ENCODE measurements at places on chromosomes 1 and 21. TPM values are rescaled to one million over a fixed set of nuclear protein-coding genes. Genes with fewer than 3 reads are reported as not detected.
A peak's percentile ranks its signal among the peaks of the same experiment; 100 is the strongest.

Gene WNT9A
- total RNA-seq: 3.5 TPM

Gene KCNE2
- total RNA-seq: 1.7 TPM

Gene HDGF
- 106 TPM for total RNA-seq

Gene RPE65
- total RNA-seq: not detected

Gene LCE6A
- not detected for total RNA-seq

DNA sequence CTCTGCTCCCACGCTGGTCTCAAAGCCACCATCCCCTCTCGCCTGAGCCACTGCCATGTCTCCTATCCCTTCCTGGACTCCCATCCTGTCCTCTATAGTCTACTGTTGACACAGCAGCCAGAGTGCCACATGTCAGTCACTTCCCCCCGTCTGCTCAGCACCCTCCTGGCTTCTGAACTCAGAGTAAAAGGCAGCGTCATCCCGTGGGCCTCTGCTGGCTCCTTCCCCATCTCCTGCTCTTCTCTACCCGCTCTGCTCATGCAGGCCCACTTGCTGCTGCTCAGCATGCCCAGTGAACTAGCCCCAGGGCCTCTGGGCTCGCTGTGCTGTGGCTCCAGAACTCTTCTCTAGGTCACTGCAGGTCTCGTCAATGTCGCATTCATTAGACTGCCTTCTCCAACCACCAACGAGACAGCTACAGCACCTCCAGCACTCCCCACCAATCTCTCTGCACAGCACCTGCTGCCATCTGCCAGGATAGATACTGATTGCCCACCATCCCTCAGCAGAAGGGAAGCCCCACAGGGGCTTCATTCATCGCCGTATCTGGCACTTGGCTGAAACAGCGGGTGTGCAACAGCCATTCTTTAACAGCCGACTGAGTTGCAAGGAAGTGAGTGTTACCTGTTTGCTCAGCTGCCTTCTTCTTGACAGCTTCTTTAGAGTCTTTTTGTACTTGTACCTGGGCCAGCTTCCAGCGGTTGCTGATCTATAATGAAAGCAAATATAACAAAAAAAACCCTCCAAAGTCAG lies 11.8 kb upstream of the SRM start:
- DNase-seq: peak; percentile 55

GRCh38 chr1:1510912-1511532 lies 940 bp upstream of the ATAD3A start:
- no peak for DNase-seq

- no peak for DNase-seq
Observed at GRCh38 chr1:64686828-64687724, 57.8 kb upstream of the RAVER2 start.

- no peak for DNase-seq
Observed at GRCh38 chr21:33025489-33026442, at the start of gene OLIG2. Gene OLIG2 (plus strand): TSS chr21:33025935. CDS start chr21:33026863, 928 bp downstream.

- DNase-seq: no peak
Observed at GRCh38 chr1:115495625-115496024, 146.1 kb upstream of the VANGL1 start.

GRCh38 chr1:94676686-94677085 lies 135.1 kb upstream of the F3 start:
- DNase-seq: no peak

- no peak for DNase-seq
Observed at GRCh38 chr1:29579821-29580425, 343.6 kb downstream of the PTPRU start.

DNA sequence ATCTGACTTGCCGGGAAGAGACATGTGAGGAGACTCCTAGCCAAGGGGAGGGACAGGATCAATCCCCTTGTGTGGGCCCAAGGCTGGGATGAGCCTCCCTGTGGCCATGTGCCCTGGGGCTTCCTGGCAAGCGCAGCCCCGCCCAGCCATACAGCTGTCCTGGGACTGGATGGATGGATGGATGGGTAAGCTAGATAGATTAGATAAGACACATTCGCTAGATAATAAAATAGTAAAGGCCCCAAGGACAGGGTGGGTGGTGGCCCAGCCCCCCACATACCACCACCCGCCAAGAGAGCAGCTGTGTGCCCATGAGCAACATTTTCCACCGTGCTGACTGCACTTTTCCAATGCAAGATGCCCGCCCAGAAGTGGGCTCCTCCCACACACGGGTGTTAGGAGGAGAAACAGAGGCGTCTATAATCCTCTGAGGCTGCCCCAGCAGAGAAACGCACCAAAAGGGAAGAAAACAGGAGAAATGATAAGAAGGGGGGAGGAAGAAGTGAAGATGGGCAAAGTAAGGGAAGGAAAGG lies 25.1 kb downstream of the ZBTB17 start:
- DNase-seq: peak; percentile 93

DNA sequence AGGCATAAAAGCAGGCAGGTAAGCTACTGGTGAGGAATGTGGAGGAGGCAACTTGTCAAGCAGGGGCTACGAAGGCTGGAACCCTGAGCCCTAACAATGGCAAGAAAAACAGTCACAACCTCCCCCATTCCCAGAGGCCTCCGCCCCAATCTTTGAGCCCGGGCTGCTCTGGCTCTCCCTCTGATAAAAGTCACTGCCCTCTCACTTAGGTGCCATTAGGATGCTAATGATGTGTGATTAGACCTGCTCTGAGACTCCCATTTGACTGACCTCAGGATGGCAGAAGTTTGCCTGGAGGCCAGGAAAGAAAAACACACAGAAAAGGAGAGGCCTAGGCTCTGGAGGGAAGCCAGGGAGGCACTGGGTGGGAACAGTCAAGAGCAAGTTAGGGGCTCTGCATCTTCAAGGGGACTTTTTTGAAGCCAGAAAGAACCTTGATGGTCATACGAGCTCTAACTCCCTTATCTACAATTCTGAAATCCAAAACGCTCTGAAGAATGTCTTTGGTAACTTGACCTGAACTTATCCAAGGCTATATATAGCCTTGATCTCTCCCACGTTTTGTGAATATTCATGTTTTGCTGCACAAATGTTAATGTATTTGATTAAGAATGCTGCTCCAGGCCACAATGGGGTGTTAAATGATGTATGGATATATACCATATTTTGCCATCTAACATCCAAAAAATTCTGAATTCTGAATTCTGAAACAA lies 98.9 kb downstream of the TRABD2B start:
- DNase-seq: no peak

- no peak for DNase-seq
Observed at GRCh38 chr1:54593571-54594160, 29.7 kb downstream of the FAM151A start.

Measured in aorta (tissue), 5 donors.